ENCODE measurements at places on chromosomes 12 and 14. TPM values are rescaled to one million over a fixed set of nuclear protein-coding genes. Genes with fewer than 3 reads are reported as not detected.

DNA sequence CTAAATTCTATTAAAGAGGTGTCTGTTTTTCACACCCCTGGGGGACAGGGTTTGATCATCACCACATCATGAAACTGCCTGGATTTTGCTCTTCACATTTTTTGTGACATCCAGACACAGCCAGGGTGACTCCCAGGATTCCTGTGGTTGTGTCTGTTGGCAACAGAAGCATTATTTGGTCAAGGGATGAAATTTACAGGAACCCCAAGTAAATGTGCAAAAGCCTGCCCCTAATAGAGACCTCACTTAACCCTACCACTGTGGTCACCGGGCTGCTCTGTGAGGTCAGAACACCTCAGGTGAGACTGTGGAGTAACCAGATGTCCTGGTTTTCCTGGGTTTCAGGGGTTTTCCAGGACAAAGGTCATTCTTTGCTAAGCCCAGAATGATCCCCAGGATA lies 103.8 kb downstream of the DAD1 start:
- no peak for DNase-seq

- DNase-seq: no peak
Measured at GRCh38 chr12:70260646-70261045, 17.4 kb downstream of the CNOT2 start.

GRCh38 chr12:117067638-117068037 lies 31.6 kb downstream of the TESC start:
- no peak for DNase-seq

Gene SMCO2
- not detected for total RNA-seq

GRCh38 chr14:49506650-49507049 lies 79.5 kb downstream of the RPS29 start:
- no peak for DNase-seq

DNA sequence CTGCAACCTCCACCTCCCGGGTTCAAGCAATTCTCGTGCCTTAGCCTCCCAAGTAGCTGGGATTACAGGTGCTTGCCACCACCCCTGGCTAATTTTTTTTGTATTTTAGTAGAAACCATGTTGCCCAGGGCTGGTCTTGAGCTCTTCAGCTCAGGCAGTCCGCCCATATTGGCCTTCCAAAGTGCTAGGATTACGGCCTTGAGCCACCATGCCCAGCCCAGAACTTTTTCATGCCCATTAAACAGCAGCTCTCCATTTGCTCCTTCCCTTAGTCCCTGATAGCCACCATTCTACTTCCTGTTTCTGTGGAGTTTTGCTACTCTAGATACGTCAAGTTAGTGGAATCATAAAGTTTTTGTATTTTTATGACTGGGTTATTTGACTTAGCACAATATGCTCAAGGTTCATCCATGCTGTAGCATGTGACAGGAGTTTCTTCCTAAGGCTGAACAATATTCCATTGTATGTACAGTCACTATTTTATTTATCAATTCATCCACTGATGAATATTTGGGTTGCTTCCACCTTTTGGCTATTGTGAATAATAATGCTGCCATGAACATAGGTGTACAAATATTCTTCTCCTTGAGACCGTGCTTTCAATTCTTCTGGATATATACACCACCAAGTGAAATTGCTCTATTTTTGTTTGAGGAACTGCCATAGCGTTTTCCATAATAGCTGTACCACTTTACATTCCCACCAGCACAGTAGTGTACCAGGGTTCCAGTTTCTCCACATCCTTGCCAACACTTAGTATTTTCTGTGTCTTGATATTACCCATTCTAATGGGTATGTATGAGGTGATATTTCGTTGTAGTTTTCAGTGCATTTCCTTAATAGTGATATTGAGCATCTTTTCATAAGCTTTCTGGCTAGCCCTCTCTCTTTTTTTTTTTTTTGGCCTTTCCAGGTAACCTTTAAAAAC lies 15.0 kb downstream of the ATF1 start:
- DNase-seq: no peak

DNA sequence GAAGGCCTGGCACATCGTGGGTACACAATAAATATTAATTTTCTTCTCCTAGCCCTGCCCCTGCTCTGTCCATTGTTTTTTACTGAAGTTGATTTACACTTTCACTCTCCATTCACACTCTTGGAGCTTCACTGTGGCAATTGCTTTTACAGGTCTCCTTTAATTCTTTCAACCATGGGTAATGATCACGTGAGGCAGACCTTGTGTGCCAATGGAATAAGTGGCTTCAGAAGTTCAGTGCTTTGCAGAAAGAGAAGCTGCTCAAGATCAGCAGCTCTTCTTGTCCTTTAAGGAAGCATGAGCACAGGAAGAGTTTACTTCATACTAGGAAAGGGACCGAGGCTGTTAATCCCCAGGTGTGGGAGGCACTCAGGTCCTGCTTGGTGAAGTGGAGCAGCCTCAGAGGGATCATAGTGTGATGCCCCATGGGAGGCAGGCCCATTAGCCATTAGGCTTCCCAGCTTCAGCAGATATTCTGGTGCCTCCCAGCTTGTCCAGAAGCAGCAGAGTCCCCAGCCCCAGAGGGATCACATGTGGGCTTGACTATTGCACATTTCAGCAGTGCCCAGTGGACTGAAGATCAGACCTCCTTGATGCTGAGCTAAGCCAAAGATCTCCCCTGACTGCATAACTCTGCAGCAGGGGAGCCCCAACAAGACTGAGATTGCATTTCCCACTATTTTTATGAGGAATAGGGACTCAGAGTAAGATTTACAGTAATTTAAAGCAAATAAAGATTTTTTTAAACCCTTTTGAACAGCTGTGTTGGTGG lies 5.0 kb upstream of the SLC35F4 start:
- no peak for DNase-seq

DNA sequence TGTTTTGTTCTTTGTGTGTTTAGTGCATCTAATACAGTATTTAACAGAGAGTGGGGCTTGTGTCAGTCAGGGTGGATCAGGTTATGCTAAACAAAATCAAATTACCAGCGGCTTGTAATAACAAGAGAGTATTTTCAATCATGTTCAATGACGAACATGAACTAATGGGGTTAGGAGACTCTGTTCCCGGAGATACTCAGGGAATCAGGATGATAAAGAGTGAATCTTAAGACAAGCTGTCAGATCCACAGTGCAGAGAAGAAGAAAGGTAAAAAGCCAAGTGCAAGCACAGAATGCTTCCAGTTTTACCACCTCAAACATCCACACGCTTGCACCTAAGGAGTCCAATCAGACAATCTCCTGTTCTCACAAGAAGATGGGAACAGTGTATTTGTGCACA lies 1331.5 kb upstream of the TMEM132C start:
- no peak for DNase-seq

DNA sequence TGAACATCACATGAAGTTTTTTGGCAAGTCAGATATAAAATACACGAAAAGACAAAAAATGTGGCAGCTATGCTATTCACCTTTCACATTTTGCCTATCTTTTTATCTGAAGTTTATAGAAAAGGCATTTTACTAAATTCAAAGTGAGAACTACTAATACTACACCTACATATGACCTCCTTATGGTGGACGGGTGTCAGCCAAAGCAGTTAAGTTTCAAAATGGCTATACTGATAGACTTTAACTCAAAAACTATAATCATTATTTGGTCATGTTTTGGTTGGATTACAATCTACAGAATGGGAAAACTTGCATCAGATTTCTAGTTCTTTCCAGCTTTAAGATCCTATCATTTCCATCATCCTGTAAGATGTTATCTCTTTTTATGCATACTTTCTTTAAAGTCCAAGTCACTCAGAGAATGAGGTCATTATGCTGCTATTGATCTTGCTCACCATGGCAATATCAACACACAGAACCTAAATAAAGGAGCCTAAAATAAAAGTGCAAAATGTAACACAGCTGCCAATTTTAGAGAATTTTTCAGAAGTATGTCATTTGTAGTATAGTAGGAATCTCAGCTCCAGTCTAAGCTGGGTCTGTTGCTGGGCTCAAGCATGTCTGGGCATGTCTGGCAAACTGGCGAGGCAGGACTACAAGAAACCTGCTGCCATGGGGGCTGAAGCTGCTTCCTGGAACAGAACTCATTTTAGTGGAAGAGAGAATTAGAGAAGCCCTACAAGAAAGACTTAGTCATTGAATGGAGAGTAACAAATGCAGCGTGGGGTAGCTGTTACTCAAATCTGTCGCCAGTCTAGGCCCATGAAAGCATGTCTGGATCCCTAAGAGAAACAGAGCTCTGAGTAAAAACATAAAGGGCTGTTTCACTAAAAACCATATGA lies 7.6 kb upstream of the AEBP2 start:
- DNase-seq: no peak

GRCh38 chr14:70317969-70318634 lies 41.4 kb downstream of the COX16 start:
- DNase-seq: no peak

DNA sequence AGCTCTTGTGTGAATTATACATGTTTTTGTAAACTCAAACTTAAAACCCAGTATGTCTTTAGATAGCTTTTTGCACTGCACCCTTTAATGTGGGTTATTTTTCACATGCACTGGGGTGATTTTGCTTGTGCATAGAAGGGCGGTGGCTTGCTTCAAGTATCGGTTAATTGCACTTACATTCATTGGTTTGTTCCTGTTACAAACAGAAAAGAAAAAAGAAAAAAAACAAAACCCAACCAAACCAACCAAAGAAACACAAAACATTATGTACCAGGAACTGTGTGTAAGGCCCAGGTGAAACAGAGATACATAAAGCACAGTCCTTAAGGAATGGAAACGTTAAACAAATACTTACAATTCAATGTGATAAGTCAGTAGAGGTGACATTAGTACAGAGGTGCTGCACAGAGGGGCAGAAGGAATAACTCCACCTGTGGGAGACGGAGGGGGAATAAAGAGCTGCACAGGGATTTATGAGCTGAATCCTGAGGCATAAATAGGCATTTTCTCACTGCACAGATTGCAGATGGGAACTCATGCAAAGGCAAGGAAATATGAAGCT lies 151.4 kb downstream of the KTN1 start:
- DNase-seq: no peak

Gene KIF26A
- 7.6 TPM for total RNA-seq

Gene OTOGL
- 8.4 TPM for total RNA-seq

DNA sequence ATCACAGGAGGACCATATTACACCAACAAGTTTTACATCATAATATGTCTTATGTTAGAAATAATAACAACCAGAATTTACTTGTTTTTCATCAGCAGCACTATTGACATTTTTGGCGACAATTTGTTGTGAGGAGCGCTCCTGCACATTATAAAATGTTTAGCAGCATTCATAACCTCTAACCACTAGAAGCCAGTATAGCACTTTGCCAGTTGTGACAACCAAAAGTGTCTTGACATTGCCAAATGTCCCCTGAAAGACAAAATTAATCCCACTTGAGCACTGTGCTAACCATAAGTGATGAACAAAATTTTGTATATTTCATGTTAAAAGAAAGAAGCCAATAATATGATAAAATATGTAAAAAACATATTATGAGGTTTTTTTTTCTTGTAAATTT lies 356.9 kb upstream of the LMO3 start:
- DNase-seq: no peak

DNA sequence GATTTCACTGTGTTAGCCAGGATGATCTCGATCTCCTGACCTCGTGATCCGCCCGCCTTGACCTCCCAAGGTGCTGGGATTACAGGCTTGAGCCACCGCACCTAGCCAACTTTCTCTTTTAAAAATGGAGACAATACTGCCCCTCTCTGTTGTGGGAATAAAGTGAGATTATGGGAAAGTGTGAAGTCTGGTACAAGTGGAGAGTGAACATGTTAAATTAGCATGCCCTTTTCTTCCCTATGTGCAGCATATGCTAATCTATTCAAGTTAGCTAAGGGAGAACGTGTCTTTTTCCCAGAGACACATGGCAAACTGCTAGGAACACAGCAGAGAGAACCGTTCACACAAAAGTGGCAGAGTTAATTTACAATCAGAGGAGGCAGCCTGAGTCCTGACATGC lies 1.5 kb downstream of the COPS7A start:
- DNase-seq: no peak

- DNase-seq: no peak
Measured at GRCh38 chr12:78559886-78560285, 304.7 kb upstream of the SYT1 start.

GRCh38 chr14:103611215-103611614 lies 17.8 kb upstream of the KLC1 start:
- no peak for DNase-seq

Gene SYCP3
- total RNA-seq: not detected

Gene PPP1R3E
- total RNA-seq: 8.0 TPM

GRCh38 chr14:36493761-36494160 lies 26.3 kb downstream of the NKX2-1 start:
- no peak for DNase-seq

DNA sequence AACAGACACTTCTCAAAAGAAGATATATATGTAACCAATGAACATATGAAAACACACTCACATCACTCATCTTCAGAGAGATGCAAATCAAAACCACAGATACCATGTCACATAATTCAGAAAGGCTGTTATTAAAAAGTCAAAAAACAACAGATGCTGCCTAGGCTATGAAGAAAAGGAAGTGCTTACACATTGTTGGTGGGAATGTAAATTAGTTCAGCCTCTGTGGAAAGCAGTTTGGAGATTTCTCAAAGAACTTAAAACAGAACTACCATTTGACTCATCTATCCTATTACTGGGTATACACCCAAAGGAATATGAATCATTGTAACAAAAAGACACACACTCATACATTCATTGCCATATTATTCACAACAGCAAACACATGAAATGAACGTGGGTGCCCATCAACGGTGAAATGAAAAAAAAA lies 35.1 kb downstream of the EIF2S3B start:
- no peak for DNase-seq

DNA sequence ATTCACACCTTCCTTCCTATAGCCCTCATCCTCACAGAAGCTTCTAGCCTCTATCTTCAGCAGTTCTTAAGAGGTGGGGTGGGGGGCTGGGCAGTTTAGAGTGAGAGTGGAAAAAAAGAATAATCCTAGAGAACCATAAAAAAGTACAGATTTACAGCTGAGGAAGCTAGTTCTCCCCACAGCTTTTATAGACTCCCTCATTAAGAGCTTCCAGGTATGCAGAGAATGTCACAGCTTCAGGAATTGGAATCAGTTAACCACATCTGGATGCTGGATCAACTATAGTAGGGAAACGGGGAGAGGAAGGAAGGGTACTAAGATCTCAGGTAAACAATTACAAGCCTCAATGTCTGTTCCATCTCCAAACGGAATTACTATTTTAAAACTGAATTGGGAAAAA lies 12.3 kb downstream of the GDF11 start:
- no peak for DNase-seq

GRCh38 chr12:99983456-99984258 lies 1.1 kb downstream of the ANKS1B start:
- DNase-seq: no peak

Gene DTX3
- total RNA-seq: 24.5 TPM

GRCh38 chr14:53409289-53409688 lies 256.2 kb upstream of the DDHD1 start:
- DNase-seq: no peak
